ENCODE measurements at places on chromosomes 2 and 18. TPM values are rescaled to one million over a fixed set of nuclear protein-coding genes. Genes with fewer than 3 reads are reported as not detected.

SIX2 gene
- not detected for total RNA-seq

BOLL gene
- not detected for total RNA-seq

TGFBRAP1 gene
- total RNA-seq: 22.9 TPM

GYPC gene
- 76.7 TPM for total RNA-seq

SERPINB13 gene
- not detected for total RNA-seq

RIF1 gene
- 36.4 TPM for total RNA-seq

DHRS9 gene
- 7.6 TPM for total RNA-seq

PFN4 gene
- 1.5 TPM for total RNA-seq

TSPYL6 gene
- total RNA-seq: not detected

TANC1 gene
- 60.4 TPM for total RNA-seq

ANKRD62 gene
- total RNA-seq: 0.12 TPM

ATP6V1C2 gene
- not detected for total RNA-seq

EFHD1 gene
- total RNA-seq: 10.7 TPM

TMEM127 gene
- total RNA-seq: 67.3 TPM

LIMS4 gene
- 2.1 TPM for total RNA-seq

DES gene
- total RNA-seq: 59.4 TPM

TMEM17 gene
- total RNA-seq: 2.0 TPM

CMPK2 gene
- total RNA-seq: 23.2 TPM

GAREM1 gene
- 11.5 TPM for total RNA-seq

ESPNL gene
- total RNA-seq: 0.35 TPM

KLHL30 gene
- total RNA-seq: 0.90 TPM

TMEM37 gene
- total RNA-seq: 23.8 TPM

DUSP28 gene
- total RNA-seq: 5.3 TPM

RUFY4 gene
- total RNA-seq: not detected

EPB41L5 gene
- 85.5 TPM for total RNA-seq

HRH4 gene
- total RNA-seq: 1.7 TPM

DTNB gene
- 18.1 TPM for total RNA-seq

Measured in upper lobe of right lung (tissue), 1 donor.